ENCODE measurements at places on chromosomes 1 and 21.

- DNase-seq: no peak
Observed at GRCh38 chr1:213976665-213977485, 10.9 kb upstream of the PROX1 start.

DNA sequence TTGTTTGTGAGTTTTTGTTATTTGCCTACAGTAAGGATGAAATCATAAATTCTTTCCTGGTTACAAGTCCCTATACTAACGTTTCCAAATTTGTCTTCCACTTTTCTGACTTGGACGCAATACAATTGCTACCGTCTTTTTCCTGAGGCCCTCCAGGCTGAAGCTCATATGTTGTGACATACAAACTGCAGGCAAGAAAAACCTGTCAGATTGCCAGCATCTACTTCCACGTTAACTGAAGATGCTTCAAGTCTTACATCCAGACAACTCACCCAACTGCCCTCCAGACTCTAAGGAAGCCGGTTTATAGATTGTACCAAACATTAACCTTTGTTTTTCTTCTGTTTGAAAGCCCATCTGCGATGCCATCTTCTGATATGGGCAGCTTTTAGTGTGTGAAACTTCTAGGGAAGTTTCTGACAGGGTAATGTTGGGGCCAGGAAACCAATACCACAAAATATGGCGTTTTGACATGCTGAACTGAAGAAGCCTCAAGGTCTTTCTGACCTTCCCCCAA is 21.4 kb upstream of the RNF11 start:
- DNase-seq: no peak

DNA sequence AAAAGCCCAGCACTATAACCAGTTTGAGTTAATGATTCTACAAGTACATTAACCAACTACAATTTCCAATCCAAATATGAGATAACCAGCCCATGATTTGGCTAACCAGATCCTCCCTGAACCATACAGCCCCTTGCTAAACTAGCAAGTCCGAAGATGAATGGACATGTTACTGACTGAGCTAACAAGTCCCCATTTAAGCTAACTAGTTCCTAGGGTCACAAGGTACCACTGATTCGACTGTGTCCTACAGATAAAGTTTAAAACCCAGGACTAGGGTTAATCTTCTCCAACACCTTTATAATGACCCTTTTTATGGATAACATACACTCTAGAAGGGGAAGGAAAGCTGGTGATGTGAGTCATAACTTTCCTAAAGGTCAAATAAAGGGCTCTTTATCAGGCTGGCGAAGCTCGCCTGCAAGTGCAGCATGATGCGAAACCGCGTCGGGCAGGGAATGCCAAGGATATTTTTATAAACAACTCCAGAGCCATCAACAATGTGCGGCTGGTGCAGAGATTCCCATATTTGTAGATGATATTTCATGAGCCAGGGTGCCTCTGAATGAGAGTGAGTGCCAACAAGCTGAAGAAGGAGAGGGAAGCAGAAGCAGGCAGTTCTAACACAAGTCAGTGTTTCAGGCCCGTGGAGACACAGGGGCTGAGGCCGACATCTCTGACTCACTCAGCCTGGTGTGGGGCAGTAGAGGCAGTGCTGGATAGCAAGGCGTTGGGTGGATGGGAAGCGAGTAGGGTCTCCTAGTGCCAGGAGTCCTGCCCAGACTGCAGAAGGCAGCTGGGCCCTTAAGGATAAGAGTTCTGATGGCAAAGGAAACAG is 75.6 kb upstream of the ROR1 start:
- no peak for DNase-seq

DNA sequence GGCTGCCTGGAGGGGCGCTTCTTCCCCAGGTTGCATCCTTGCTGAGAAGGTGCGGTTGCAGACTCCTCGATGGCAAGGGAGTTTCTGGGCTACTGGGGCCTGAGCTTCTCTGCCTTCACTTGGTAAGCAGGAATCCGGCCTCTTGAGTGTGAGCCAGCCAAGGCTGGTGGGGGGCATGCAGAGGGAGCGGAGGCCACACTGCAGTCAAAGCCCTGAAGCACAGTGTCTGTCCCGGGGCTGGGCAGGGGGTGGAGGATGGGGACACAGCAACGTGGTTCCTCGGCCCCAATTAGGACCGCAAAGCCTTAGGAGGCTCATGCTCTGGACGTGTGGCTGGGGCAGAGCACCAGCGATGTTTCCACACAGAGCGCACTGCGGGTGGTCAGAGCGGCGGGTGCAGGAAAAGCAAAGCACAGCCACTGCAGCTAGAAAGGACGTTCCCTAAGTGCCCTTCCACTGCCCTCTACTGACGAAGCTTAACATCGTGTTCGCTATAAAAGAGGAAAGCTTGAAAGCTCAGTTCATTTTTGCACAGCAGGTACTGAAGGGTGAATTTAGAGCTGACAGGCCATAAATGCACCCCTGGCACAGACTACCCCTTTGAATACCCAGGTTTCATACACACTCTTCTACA is 60.7 kb upstream of the COG2 start:
- no peak for DNase-seq

DNA sequence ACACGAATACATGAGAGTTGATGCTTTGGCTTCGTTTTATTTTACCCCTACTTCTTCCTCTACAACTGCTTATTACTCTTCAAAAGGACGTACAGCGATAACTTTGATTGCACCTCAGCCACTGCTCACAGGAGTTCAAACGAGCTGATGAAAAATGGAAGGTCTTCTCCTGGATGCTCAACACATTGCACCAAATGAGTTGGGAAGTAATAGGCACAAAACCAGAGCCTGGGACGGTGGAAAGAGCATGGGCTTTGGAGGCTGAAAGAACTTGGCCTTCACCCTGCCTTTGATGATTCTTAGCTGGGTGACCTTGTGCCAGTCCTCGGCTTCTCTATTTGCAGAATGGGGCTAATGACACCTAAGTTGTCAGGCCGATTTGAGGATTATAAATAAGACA is 4.8 kb downstream of the CD53 start:
- no peak for DNase-seq
